ENCODE measurements at places on chromosomes 13 and 19.

- DNase-seq, result peak; percentile 64
Measured at GRCh38 chr13:31807090-31807541, 67.8 kb downstream of the RXFP2 start.

- no peak for DNase-seq
Measured at GRCh38 chr19:51754109-51754508, 2.4 kb upstream of the FPR1 start.

GRCh38 chr13:28327373-28328270 lies 167.3 kb downstream of the FLT1 start:
- DNase-seq, result no peak

DNA sequence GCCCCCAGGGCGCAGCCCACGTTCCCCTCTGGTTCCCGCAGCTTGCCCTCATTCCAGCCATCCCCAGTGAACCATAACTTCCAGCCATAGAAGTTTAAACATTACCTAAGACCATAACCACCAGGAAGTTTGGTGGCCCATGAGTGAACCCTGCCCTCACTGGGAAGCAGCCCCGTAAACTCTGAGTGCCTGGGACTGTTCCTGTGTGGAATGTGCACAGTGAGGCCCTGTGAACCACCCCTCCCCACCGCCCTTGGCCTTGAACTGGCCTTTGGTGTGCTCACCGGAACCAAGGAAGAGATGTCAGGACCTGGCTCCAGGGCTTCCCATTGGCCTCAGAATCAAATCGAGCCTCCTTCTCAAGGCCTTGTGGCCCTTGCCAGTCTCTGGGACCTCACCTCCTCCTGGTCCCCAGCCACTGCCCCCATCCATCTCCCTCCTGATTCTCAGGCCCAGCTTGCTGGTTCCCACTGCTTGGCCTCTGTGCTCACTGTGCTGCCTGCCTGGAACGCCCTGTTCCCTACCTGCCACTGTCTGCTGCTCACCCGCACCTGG lies 46.5 kb downstream of the DNM2 start:
- no peak for DNase-seq

- DNase-seq, result no peak
Measured at GRCh38 chr19:2567580-2567979, 91.7 kb downstream of the GADD45B start.

DNA sequence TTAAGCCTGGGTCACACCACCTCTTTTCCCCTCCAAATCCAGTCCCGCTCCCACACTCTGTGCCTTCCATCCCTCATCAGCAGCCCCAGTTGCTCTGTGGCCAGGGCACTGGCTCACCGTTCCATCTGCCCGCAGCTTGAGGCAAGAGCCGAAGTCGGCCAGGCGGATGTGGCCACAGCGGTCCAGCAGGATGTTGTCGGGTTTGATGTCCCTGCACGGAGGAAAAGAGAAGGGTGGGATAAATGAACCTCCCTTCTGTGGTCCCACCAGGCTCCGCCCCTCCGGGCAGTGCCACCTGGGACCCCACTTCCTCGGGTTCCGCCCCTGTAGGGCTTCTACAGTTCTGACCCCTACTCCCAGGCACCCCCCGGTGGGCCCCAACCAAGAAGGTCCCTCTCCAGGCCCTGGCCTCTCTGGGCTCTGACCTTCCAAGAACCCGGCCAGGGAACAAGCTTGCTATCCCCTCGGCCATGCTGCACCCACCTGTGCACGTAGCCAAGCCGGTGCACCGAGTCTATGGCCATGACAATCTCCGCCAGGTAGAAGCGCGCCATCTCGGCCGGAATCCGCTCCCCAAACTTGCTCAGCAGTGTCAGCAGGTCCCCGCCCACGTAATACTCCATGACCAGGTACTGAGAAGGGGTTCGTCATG lies 4.2 kb downstream of the DMPK start:
- no peak for DNase-seq

GRCh38 chr13:30742901-30743300 lies 7.6 kb downstream of the ALOX5AP start:
- no peak for DNase-seq

- no peak for DNase-seq
Measured at GRCh38 chr19:15701757-15702533, 25.9 kb upstream of the OR10H2 start.

DNA sequence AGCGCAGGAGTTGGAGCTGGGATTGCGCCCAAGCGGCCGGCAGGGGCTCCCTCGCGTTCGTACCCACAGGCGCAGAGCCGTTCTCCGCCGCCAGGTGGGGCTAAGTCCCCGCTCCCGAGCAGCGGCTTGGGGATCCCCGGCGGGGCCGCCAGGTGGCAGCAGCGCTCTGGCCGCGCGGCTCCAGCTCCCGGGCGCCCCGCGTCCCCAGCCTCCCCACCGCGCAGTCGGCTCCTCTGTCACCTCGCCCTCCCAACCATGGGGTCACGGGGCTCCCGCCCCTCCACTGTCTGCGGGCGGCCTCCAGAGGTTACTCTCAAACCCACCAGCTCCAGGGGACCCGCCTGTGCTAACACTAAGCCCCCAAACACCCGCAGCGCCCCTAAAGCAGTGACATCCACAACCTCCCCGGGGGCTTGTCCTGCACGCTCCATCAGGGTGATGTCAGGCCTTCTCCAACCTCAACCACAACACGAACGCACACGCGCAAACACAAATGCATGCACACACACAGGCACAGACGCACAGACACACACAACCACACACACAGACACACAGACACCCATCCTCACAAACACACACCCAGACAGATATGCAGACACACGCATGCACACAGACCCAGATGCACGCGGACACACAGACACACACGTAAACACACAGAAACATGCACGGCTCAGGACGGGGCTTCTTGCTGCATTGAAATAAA lies 18.4 kb upstream of the KCTD15 start:
- DNase-seq, result peak; percentile 62

DNA sequence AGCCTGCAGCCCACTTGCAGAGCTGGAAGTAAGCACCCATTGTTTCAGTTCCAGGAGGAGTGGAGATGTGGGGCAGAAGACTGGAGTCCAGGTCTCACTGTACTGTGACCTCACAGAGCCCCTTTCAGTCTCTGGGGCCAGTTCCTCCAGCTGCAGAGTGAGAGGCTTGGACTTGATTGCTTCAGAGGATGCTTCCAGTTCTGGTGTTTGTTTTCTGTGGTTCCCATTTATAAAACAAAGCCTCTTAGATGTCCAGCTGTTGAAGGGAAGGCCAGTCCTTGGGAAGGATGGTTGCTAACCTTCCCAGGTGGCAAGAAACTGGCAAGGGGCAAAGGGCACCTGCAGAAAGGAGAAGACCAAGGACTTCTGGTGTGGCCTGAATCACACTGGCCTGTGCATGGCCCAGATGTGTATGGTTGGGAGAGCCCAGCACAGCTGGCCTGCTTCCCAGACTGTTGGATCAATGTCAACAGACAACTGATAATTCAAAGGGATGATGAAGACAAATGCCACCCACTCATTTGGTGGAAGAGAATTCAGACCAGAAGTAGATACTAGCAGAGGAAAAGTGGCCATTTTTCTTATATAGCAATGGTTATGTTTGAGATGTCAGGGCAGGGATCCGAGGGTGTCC lies 218.5 kb downstream of the ZNF536 start:
- peak; percentile 38 for DNase-seq

DNA sequence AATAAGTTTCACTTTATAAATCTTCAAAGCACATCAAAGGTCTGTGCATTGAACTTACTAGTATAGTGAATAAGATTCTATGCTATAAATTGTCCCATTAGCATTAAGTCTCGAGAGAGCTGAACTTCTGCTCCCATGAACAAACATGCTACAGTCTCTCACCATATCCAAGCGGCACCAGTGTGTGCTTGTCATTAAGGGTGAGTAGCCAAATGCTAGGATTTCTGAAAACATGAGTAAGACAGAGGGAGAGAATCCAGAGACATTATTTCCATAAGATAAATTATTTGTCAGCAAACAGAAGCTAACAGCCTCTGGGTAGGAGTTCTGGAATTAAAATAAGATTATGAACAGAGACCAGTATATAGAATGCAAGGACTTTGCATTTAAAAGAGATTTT lies 2882.5 kb downstream of the PCDH9 start:
- DNase-seq, result no peak

DNA sequence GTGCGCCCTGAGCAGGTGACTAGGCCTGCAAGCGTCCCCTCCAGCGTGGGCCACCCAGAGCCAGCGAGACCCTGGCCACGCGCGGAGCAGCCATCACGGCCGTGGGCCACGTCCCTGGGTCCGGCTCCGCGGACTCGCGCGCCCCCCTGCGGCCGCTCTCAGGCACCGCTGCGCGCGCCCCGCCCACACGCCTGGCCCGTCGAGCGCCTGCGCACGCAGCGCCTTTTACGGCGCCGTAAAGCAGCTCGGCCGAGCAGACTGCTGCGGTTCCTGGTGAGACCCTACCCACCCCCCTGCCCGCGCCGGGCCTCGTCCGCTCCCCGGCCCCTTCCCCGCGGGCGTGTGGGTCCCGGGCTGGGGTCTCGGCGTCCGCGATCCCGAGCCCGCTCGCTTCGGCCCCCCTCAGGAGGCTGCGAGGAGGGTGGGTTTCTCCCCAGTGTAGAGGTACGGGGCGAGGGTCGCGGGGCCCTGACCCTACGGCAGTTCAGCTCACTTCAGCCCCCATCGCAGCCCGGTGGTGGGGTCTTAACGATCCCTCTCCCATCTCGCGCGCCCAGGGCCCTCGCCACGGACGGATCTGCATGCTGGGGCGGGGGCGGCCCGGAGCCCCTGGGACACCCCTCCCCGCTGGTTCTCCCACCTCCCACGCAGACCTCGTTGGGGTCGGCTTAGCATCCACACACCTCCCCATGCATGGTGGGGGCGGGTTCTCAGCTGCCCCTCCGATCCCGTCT lies at the start of gene TRAPPC5:
TRAPPC5 (plus strand) TSS at position 228 of the 734 bp plus-strand sequence. CDS start 1,421 bp downstream, outside the sequence.
- DNase-seq, result peak; percentile 67

- DNase-seq, result peak; percentile 82
Measured at GRCh38 chr19:31226151-31226935, 122.9 kb downstream of the TSHZ3 start.

- DNase-seq, result no peak
Measured at GRCh38 chr13:98563071-98563470, 13.8 kb downstream of the STK24 start.

- DNase-seq, result peak; percentile 24
Measured at GRCh38 chr13:93875547-93875946, 603.9 kb downstream of the DCT start.

DNA sequence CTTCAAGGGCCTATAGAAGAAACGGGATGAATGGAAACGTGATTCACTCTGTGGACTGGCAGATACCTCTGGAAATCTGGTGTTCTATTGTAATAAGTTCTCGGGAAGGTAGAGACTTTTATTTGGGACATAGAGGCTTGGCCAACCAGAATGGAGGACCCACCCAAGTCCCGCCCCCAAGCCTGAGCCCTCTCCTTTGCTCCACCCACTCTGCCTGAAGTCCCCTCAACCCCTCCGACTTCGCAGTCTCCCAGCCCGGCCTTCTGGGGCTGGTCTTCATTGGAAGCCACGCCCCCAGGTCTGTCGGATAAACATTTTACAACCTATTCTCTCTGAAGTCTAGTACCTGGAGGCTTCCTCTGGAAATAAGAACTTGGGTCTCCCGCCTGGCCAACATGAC lies 16.9 kb downstream of the FBXL12 start:
- no peak for DNase-seq

GRCh38 chr13:88800505-88800904 lies 1129.3 kb downstream of the SLITRK5 start:
- DNase-seq, result no peak

- DNase-seq, result no peak
Measured at GRCh38 chr13:26910754-26911465, 150.3 kb upstream of the GPR12 start.

- no peak for DNase-seq
Measured at GRCh38 chr13:46126056-46126455, 21.2 kb upstream of the CPB2 start.

DNA sequence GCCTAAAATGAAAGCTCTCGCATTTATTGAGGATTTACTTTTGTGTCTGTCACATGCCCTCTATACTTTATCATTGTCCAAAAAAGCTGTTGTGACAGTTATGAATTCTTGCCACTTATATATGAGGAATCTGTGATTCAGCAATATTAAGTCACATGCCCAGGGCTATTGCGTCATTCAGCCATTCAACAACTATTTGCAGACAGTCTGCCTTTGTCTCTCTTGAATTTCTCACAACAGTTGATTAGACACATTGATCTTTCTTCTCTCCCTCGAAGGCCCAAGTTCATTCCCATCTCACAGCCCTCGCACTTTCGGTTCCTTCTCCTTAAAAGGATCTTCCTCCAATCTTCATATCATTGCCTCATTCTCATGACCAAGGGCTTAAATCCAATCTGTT lies 342.6 kb downstream of the MZT1 start:
- DNase-seq, result peak; percentile 54

- no peak for DNase-seq
Measured at GRCh38 chr19:37472165-37472564, 3.0 kb downstream of the ZNF570 start.

DNA sequence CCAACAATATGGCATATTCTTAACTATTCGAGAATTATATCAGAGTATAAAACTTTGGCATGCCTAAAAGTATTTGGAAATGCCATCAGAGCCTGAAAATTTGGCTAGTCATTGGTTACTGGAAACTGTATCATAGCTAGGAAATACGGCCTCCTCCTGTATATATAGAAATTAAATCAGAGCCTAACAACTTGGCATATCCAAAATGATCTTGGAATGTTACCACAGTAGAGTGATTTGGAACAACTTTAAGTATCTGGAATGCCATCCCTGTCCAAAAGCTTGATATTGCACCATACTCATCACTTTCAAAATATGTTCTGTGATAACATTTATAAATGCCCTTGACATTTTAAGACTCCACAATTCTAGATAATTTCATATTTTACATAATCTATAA lies 335.8 kb downstream of the SLITRK1 start:
- peak; percentile 40 for DNase-seq

GRCh38 chr13:32548837-32549236 lies 10.2 kb upstream of the N4BP2L2 start:
- peak; percentile 10 for DNase-seq

GRCh38 chr13:110914081-110914330 lies 863 bp downstream of the ANKRD10 start:
- no peak for DNase-seq

- peak; percentile 76 for DNase-seq
Measured at GRCh38 chr13:23608701-23609413, 38.6 kb downstream of the TNFRSF19 start.

- DNase-seq, result no peak
Measured at GRCh38 chr13:46647512-46648065, 94.6 kb downstream of the LRCH1 start.

- DNase-seq, result no peak
Measured at GRCh38 chr13:48726711-48727110, 73.0 kb downstream of the CYSLTR2 start.

- no peak for DNase-seq
Measured at GRCh38 chr13:61187471-61187870, 228.2 kb downstream of the PCDH20 start.

DNA sequence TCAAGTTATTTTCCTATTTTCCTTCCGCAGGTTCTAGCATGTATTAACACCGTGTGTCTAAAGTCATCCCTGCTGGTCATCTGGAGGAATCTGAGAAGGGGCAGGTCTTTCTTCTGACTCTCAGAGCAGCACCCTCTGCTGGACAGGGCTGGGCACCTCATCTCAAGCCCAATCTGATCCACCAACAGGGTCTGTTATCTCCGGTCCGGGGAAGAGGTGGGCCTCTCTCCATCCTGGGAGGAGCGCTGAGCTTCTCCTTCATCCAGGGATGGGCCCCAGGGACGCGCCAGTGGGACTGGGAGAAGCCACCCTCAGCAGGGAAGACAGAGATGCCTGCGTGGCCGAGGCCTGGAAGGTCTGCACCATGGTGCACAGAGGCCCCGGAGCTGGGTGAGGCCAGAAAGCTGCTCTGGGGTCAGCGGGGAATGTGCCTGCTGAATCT lies 26.0 kb upstream of the ZNF331 start:
- peak; percentile 61 for DNase-seq
